ENCODE measurements at places on chromosomes 12 and 14.

DNA sequence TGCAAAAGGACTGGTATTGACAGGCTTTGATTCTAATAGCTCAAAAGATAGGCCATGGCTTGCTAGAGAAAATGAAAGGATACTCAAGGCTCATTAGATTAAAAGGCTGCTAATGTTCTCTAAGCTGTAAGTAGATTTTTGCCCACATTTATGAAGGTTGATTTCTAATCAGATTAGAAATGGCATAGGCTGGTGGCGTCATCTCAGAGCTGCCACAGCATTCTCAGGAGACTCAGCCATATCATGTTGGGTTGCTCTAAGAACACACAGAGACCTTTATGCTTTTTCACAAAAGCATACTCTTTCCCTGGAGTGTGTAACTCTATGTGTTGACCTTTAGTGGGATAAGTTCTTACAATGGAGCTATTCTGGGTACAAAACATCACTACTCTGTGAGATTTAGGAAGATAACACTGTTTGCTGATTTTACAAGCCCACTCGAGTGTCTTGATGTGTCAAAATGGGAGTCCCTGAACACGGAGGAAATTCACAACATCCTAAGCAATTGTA lies 576.0 kb downstream of the NRXN3 start:
- DNase-seq: no peak

- DNase-seq: no peak
Observed at GRCh38 chr12:117127933-117128823, 29.0 kb upstream of the TESC start.

DNA sequence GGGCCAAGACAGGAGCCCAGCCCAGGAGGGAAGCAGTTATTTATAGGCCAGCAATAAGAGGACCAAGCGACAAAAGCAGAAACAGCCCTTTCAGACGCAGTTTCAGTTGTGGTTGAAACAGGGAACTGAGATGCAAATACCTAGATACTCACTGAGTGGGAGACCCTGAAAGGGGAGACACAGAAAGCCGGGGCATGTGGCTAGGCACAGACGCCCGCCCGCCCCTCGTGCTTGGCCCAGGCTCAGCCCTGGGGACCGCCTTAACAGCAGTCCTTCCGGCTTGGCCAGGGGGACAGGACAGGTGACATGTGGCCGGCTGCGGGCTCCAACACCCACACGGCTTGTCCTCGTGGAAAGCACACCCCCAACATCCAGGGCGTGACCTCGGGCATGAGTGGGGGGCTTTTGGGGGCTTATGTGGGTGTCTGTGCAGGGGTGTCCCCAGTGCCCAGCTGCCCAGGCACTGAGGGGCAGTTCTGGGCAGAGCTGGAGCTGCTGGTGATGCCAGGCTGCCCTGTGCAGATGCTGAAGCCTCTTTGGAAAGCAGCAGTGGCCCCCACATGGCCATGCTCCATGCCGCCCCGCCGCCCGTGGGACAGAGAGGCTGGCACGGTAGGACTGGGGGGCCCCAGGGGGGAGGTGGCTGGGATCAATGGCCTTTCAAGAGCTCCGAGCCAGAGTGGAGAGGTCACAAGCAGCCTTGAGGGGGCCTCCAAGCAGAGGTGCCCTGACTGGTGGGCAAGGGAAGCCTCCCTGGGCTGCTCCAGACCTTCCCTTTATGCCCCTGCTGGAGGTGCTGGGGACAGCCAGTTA lies 2.1 kb downstream of the PLD4 start:
- DNase-seq: no peak

DNA sequence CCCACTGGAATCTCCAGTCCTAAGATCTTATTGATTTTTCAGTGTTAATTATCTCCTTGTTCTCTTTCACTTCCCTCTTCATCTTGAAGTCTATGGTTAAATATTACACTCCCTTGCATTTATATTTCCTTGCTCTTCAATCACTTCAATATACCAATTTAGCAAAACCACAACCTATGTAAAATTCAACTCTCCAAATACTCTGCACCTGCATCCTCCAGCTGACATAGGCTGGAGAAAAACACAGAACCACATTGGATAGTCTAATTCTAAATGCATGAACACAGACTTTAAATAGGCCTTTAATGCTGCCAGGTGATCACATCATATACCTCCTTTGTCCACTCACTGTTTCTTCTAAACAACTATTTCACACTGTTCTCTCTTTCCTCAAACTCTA lies 253.8 kb upstream of the GARIN6 start:
- DNase-seq: no peak

GRCh38 chr14:65184032-65184764 lies 81.9 kb upstream of the MAX start:
- DNase-seq: no peak

All from iPS DF 19.7 (cell line).